ENCODE measurements at places on chromosomes 13 and 19.

DNA sequence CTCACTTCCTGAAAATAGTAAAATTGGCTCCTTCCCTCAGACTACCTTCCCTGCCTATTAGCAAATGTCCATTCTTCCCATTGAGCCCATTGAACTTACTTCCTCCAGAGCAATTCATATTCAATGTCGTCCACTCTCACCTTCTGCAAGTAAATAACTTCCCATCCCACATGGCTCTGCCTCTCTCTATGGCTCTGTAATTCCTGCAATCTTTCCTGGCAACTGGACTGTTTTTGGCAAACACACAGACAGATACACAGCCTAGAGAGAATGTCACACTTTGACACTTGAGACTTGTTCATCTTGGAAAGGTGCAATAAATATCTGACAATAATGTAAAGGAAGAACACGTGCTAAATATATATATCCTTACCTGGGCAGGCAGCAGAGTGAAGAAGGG is 18.3 kb downstream of the UQCRFS1 start:
- DNase-seq: no peak

DNA sequence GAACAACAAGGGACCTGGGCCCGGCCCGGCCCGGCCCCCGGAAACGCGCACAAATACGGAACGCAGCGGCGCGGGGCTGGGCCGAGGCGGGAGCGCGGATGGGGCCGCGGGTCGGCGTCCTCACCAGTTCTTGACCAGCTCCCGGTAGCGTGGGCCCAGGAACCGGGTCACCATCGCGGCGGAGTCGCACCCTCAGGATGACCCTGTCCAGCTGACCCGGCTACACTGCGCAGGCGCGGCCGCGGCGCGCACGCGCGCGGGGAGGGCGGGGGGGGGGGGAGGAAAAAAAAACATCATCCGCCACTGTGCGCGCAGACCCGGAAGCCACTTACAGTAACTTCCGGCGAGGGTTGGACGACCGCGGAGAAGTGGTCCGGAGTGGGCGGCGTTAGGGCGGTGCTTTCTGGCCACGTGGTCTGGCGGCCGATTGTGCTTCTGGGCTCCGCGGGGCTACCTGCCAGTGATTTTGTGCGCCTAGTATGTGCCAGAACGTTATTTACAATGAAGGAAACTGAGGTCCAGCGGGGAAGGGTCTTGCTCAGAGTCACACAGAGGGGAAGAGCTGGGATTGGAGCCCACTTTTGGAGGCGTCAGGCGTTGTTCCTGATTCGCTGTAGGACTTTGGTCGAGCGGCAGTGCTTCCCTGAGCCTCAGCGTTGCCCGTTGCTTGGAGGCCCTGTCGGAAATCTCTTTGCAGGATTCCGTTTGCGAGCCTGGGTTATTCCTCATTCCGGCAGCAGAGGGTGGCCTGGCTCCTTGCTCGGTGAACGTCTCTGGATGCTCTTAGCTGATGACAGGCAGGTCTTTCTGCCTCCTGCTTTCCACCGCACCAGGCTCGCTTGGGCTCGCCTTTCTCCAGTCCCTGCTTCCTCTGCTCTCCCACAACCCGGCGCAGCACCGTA is at the start of gene UQCR11:
Gene UQCR11 (minus strand): TSS at position 227 of the 902 bp plus-strand sequence. CDS start 53 bp downstream, at position 174.
- DNase-seq: peak; percentile 96

- DNase-seq: no peak
Observed at GRCh38 chr19:1453525-1454364, 3.8 kb downstream of the APC2 start.

- DNase-seq: no peak
Observed at GRCh38 chr19:38918526-38918925, 6.5 kb upstream of the CCER2 start.

GRCh38 chr19:30395283-30395682 is 23.1 kb downstream of the ZNF536 start:
- no peak for DNase-seq

- no peak for DNase-seq
Observed at GRCh38 chr19:14400951-14401431, 18.1 kb downstream of the DDX39A start.

DNA sequence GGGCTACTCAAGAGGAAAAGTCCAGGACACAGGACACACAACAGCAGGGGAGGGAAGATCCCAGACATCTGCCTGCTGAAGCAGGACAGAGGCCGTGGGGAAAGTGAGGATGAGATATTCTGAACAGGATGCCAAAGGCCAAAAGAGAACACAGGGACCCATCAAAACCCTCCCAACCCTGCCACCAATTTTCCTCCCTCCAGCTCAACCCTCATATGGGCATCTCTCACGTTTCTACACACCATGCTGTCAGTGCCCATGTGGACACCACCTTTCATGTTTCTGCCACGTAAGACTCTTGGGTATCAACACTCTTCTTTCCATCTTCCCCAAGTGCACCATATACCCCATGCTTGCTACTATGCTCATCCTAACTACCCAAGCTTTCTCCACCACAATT is 97.6 kb downstream of the RNASEH2B start:
- no peak for DNase-seq
